ENCODE measurements at places on chromosomes 2 and 18. TPM values are rescaled to one million over a fixed set of nuclear protein-coding genes. Genes with fewer than 3 reads are reported as not detected.

The ACTG2 gene
- 0.17 TPM for total RNA-seq

The TMEM163 gene
- total RNA-seq: 0.13 TPM

The TCF23 gene
- total RNA-seq: not detected

The UGT1A10 gene
- not detected for total RNA-seq

The AMER3 gene
- total RNA-seq: not detected

The GALNT13 gene
- 10.0 TPM for total RNA-seq

The VWC2L gene
- not detected for total RNA-seq

The SERPINB11 gene
- not detected for total RNA-seq

The SPP2 gene
- not detected for total RNA-seq

The IKZF2 gene
- 0.72 TPM for total RNA-seq

The KLHL29 gene
- total RNA-seq: 3.2 TPM

The CRYBA2 gene
- total RNA-seq: not detected

The IL36B gene
- total RNA-seq: not detected

The CCDC74A gene
- 14.2 TPM for total RNA-seq

The UNC80 gene
- not detected for total RNA-seq

The IGFBP5 gene
- 0.14 TPM for total RNA-seq

The CABLES1 gene
- 14.0 TPM for total RNA-seq

The WNT6 gene
- total RNA-seq: 0.24 TPM

The CCDC150 gene
- 2.8 TPM for total RNA-seq

The MC4R gene
- not detected for total RNA-seq

The MIB1 gene
- 9.7 TPM for total RNA-seq

The EIPR1 gene
- 43.2 TPM for total RNA-seq

Measured in A549 treated with RU486 at 1 μM for 4 hours (cell line).